Naive thymus-derived CD8-positive, alpha-beta T cell (primary cell): ENCODE measurements at places on chromosomes 1 and 21. TPM values are rescaled to one million over a fixed set of nuclear protein-coding genes. Genes with fewer than 3 reads are reported as not detected.

The ID3 gene
- total RNA-seq = 64.8 TPM

The DYNLT4 gene
- 2.1 TPM for total RNA-seq

The NKAIN1 gene
- not detected for total RNA-seq

The PGBD5 gene
- total RNA-seq = not detected

The SELENBP1 gene
- not detected for total RNA-seq
